ENCODE measurements at places on chromosomes 13 and 19.

- no peak for DNase-seq
Observed at GRCh38 chr19:1755467-1756171, 2.3 kb downstream of the ONECUT3 start.

GRCh38 chr13:35005051-35005450, 63.0 kb downstream of the NBEA start:
- DNase-seq: no peak

GRCh38 chr13:33353210-33353609, 67.7 kb upstream of the STARD13 start:
- DNase-seq: no peak

GRCh38 chr13:103965506-103966243, 899.5 kb upstream of the SLC10A2 start:
- DNase-seq: no peak

- DNase-seq: no peak
Observed at GRCh38 chr13:74084375-74084935, 49.7 kb downstream of the KLF12 start.

DNA sequence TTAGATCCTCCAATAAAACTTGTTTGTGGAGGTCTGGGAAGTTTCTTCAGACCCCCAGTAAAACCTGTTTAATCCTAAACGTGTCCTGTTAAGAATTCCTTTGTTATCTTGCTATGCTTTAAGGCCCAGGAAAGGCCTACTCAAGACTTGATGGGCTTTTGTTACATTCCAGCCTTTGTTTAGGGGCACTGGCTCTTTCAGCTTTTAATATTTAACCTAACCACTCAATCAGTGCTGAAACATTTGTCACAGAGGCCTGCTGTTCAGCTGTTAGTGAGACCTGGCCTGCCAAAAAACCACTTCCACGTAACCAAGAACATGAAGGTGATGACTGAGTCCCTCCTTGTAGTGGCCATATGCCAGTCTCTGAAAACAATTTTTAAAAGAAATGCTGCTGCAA, 41.7 kb downstream of the PCDH17 start:
- DNase-seq: no peak

GRCh38 chr13:111201304-111201940, 86.3 kb downstream of the ARHGEF7 start:
- DNase-seq: no peak

GRCh38 chr13:77213644-77214043, 113.2 kb downstream of the MYCBP2 start:
- no peak for DNase-seq

DNA sequence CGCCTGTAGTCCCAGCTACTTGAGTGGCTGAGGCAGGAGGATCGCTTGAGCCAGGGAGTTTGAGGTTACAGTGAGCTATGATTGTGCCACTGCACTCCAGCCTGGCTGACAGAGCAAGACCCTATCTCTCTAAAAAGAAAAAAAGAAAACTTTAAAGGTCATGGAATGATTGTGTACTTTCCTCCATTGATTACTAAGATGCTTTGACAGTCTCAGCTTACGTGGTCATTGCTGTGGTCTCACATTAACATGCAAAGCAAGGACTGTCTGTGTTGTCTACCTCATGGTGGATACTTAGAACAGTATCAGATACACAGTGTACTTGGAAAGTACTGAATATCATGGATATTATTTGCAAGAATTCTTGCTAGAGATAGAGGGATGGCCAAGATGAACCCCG, 14.0 kb upstream of the TNFSF14 start:
- DNase-seq: no peak

DNA sequence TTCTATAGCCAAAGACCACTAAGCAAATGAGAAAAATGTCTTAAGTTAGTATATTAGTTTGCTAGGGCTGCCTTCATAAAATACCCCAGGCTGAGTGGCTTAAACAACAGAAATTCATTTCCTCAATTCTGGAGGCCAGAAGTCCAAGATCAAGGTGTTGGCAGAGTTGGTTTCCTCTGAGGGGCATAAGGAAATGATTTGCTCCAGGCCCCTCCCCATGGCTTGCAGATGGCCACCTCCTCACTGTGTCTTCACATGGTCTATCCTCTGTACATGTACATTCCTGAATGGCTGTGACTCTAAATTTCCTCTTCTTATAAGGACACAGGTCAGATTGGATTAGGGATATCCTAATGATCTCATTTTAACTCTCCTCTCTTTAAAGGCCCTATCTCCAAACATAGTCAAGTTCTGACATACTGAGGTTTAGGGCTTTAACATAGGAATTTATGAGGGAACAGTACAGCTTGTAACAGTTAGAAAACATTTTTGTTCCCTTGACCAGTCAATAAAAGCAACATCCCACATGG, 307.4 kb downstream of the DIAPH3 start:
- no peak for DNase-seq

DNA sequence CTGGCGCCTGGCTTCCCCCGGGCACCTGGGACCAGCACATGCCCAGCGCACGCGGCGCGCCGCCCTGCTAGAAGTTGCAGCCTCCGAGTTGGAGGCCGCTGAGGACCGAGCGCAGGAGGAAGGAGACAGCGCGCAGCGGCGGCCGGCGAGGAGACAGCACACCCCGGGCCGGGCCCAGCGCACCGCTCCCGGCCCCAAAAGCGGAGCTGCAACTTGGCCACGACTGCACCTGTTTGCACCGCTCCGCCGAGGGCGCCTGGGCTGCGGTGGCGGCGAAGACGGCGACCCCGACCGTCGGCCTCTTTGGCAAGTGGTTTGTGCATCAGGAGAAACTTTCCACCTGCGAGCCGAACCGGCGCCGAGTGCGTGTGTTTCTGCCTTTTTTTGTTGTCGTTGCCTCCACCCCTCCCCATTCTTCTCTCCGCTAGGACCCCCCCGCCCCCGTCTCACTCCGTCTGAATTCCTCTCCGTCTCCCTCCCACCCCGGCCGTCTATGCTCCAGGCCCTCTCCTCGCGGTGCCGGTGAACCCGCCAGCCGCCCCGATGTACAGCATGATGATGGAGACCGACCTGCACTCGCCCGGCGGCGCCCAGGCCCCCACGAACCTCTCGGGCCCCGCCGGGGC, at the start of gene SOX1:
TSS of gene SOX1 (plus strand) at position 34 of the 626 bp plus-strand sequence. CDS start at position 544, 510 bp downstream.
- DNase-seq: no peak

DNA sequence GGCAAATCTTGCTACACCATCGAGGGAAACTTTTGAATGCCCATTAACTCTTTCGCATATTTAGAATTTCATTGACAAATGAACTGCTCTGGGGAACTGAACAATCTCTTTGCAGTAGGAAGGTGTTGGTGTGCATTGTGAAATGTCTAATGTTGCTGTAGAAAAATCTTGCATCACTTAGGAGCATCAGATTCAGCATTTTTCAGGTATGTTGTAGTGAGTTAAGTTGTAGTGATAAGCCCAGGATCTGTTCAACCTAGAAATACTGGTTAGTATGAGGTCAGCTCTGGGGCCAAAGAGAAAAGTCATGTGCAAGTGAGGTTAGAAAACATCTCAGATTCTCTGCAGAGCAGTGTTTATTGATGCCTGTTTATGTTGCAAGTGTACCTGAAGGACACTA, 4.1 kb downstream of the FRY start:
- DNase-seq: no peak

GRCh38 chr19:4077007-4077374, 10.3 kb upstream of the ZBTB7A start:
- DNase-seq: no peak

DNA sequence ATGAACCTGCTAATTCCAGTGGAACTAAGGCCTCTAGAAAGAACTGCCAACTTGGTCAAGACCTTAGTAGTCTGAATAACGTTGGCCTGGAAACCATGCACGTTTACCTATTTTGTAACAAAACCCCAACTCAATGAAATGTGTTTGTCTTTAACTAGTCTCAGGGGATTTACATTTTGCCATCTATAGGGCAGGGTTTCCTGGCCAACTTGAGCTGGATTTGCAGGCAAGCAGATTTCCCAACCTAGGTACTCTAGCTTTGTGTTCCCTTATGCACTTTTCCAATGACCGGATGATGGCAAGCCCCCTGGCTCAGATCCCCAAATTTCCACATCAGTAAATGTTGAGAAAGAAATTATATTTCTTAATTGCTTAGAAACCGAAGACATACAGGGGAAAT, 114.5 kb downstream of the IRS2 start:
- DNase-seq: no peak

DNA sequence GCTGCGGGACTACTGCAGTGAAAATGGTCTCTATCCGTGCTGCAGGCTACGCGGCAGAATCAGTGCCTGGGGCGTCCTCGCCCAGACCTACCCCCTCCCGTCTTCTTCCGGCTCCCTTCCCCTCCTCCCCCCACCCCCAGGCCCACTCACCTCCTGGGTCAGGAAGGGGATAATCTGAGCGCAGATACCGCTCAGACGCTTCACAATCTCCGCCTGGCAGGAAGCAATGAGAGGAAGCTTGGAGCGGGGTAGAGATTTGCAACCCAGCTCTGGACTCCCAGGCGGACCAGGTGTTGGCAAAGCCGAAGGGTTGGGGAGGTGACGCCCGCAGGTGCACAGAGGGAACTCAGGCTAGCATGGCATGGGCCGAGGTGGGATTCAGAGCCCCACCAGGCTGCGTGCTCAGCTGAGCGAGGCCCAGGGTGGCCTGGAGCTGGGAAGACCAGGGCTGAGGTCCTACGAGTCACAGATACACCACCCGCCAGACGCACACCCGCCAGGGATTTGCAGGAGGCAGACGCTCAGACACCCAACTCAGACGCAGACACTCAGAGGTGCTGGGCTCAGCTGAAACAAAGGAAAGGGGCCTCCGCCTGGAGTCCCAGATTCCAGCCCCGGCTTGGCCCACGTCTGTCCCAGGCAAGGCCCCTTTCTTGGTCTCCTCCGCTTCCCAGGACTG, 4.1 kb downstream of the TLE2 start:
- no peak for DNase-seq

- no peak for DNase-seq
Observed at GRCh38 chr13:69288026-69288425, 819.6 kb upstream of the ATXN8OS start.

- no peak for DNase-seq
Observed at GRCh38 chr13:32587811-32588170, 1.5 kb downstream of the PDS5B start.

GRCh38 chr19:41144403-41144802, 30.2 kb downstream of the CYP2F1 start:
- no peak for DNase-seq

- DNase-seq: no peak
Observed at GRCh38 chr19:35310331-35310730, 18.4 kb downstream of the MAG start.

DNA sequence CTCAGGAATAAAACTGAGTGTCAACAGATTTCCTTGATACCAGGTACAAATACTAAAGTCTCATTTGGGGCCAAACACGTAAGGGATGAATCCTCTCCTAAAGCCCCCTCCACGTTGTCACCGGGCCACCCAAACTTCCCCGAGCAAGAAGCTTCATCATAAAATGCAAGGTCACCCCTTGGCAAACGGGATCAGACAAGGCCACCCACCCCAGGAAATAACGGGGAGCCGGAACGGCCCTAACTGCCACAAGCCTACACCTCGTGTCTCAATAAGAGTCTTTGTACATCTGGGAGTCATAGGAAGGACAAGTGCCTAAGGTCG, 717 bp downstream of the EEF2 start:
- DNase-seq: no peak

DNA sequence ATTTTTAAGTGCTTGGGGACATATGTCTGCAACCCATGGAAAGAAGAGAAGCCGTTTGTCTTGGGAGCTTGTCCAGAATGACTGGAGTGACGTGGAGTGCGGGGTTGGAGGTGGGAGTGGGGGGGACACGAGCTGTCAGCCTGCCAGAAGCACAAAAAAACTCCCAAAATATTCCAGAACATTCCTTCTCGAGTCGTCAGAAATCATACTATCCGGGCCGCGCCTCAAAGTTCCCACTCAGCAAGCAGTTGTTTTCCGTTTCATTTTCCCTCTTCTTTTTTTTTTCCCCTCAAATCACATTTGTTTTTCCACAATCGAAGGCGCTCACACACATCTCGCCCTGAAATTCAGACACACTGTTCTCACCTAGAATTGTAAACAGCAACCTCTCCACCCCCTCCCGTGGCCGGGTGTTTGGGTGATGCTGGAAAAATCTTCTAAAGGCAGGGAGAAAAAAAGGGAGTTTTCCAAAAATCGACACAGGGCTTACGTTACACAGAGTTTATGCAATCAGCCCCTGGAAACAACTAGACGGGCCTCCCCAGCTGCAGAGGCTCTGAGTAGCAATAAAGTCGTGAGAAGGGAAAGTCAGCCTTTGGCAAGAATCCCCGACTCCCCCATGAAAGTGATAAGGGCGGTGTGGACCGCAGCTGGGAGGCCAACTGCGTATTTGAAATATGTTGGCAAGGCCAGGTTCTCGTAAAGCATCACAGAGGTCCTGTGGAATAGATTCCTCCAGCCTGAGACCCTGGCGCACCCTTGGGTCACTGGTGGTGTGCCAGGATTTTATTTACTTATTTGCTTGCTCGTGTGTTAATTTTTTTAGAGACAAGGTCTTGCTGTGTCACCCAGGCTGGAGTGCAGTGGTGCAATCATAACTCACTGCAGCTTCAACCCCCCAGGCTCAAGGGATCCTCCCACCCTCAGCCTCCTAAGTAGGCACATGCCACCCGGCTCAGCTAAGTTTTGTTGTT, 31.2 kb upstream of the KLF2 start:
- DNase-seq: no peak

DNA sequence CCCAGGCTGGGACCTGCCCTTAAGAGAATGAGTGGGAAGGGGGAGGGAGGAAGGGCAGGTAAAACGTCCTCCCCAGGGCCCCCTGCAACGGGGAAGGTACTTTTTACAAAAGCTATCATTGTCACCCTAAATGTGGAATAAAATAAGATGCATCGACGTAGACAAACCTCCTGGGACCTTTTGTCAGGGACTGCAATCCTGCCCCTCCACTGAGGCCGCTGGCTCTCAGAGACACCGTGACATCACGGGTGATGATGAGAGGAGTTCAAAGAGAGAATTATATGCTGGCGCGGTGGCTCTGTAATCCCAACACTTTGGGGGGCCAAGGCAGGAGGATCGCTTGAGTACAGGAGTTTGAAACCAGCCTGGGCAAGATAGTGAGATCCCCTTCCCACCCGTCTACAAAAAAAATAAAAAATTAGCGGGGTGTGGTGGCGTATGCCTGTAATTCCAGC, 1.8 kb upstream of the MYBPC2 start:
- no peak for DNase-seq

DNA sequence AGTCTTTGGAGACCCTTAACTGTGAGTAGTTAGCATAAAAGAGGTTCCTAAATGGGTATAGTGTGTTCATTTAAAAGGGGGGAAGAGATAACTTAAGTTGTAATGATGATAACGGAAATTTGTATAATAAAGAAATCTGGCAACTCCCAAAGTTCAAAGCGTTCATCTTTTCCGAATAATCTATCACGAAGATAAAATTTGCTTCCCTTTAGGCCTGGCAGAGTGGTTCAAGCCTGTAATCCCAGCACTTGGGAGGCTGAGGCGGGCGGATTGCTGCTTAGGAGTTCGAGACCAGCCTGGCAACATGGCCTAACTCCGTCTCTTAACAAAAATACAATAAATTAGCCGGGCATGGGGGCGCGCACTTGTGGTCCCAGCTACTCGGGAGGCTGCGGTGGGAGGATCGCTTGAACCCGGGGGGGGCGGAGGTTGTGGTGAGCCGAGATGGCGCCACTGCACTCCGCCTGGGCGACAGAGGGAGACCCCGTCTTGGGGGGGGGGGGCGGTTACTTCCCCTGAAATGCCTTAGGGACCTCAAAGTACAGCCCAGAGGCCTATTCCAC, 934 bp downstream of the N4BP2L2 start:
- no peak for DNase-seq

GRCh38 chr19:31096935-31097545, 252.2 kb downstream of the TSHZ3 start:
- DNase-seq: no peak

Measured in NCI-H2081 treated with DMSO at 0.1 percent for 48 hours (cell line).